ENCODE measurements at places on chromosomes 11 and 22.
A peak's percentile ranks its signal among the peaks of the same experiment; 100 is the strongest.

DNA sequence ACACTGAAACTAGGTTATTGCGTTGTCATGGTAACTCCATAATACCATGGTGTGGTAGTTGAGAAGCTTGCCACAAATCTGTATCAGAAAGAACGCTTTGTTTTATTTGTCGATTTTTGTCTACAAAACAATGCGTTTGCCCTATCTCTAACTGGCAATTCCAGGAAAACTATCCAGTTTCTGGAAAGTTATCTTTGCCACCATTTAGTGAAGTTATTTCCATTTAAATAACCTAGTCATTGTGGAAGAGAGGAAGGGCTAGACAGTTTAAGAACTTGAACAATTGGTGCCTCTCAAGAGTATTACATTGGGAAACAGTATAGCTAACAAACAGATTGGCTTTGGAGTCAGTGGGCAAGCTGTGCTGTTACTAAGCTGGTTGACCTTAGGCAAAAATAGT, 7.9 kb downstream of the HSD17B12 start:
- no peak for DNase-seq

- DNase-seq, result no peak
Measured at GRCh38 chr11:113956986-113957385, 17.9 kb upstream of the HTR3A start.

DNA sequence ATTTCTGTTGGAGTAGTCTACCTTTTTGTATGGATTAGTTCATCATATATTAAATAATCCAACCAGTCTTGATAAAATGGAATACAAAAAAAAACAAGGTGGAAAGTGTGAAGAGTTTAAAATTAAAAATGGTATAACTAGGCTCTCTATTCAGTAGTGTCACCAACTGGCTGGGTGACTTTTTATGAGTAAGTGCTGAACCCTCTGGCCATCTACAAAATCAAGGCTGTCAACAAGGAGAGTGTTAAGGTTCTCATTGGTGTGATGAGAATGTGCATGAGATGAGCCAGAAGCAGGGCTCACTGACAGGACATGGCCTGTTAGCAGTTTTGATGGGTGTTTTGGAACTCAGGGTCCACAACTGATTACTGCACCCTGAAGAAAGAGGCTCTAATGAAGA, 343.2 kb downstream of the AASDHPPT start:
- no peak for DNase-seq

DNA sequence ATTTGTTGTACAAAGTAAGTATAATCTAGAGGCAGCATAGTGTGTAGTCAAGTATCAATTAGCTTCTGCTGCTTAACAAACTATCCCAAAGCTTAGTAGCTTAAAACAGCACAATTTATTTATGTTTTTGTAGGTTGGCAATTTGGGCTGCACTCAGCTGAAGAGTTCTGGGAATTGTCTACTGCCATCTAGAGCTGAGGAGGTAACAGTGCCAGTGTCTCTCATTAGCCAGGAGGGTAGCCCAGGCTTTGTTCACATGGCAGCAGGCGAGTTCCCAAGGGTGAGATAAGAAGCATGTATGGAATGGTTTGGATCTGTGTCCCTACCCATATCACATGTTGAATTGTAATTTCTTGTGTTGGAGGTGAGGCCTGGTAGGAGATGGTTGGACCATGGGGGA, 45.8 kb upstream of the SLN start:
- DNase-seq, result no peak

DNA sequence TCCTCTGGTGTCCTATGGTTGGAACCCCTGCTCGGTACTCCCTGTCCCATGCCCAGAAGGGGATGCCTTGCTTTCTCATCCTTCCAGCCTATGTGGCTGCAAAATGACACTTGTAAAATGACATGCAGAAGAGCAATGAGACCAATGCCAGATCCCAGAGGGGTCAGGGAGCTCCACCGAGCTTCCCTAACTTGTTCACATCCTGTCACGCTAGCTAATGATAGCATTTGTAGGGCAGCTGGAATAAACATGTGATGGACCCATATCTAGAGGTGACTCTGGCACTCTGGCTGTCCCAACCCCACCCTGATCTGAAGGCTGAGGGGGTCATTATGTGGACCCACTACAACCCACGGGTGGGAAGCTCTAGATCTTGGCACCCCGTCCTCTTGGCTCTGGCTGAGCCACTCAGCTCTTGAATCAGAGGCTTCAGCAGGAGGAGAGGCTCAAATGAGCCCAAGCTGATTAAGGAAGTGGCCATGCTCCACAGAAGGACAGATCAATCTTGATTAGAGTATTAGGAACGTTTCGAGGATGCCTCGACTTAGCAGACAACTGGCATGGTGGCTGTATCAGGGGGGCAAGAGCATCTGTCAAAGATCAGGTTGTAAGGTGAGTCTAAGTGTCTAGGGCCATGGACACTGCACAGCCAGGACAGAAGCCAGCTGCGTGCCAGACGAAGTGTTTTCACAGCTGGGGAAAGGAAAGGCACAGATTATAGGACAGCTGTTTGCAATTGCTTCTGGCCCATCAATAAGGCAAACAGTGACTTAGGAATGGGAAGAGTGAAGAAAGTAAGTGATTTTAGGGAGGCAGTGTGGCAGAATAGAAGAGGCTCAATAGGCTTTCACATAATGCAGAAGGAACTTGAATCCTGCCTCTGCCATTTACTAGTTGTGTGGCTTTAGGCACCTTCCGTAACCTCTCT, 182.8 kb downstream of the KIRREL3 start:
- no peak for DNase-seq

- no peak for DNase-seq
Measured at GRCh38 chr11:105328061-105328460, 188.5 kb upstream of the CARD18 start.

GRCh38 chr11:57322256-57323166, 2.2 kb downstream of the TNKS1BP1 start:
- DNase-seq, result no peak

DNA sequence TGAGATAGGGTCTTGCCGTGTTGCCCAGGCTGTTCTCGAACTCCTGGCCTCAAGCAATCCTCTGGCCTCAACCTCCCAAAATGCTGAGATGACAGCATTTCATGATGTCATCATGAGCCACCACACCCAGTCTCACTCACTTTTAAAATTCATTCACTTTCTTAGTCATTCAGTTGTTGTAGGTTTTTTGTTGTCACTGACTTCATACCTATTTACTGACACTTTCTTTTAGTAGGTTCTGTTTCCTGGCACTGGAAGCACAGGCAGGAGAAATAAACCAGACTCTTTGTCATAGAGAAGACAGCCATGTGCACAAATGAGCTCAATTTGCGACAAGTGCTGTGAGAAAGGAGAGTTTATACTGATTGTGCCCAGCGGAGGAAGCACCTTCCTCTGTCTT, 10.5 kb downstream of the ART5 start:
- no peak for DNase-seq

DNA sequence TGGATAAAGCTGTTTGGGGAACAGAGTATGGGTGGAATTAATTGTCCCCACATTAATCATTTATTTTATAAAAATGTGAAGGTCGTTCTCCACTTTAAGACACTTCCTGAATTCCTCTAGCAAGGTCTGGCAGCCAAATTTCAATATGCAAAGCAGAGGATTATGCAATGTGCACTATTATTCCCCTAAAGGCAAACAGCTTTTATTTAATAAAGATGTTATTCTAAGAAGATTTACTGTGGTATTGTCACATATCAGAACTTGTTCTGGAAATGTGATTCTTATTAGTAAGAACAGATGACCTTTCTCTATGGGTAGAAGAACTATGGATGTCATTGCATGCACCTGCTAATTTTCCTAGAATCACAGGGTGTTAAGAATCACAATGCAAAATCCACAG, 1128.8 kb upstream of the CCDC90B start:
- DNase-seq, result no peak

- DNase-seq, result no peak
Measured at GRCh38 chr22:48577014-48577690, 1250.5 kb downstream of the BRD1 start.

- no peak for DNase-seq
Measured at GRCh38 chr11:60310407-60310998, 16.6 kb upstream of the MS4A6E start.

- DNase-seq, result no peak
Measured at GRCh38 chr22:31537019-31537535, 40.7 kb downstream of the SFI1 start.

DNA sequence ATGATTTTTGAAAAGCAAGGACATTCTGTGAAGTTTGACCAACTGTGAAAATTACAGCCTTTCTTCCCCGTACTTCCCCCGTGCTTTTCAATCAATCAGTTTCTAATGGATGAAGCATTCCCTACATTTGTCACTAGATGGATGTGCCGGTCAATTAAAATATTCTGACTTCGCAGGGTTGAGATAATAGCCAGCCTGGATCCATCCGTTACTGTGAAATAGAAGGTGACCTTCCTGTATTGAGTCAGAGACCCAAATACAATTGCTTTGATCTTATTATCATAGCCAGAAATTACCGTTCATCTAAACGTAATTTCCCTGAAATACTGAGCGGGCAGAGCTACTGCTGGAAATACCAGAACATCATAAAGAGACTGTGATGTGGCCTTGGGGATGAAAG, 21.1 kb upstream of the PARVB start:
- no peak for DNase-seq

- no peak for DNase-seq
Measured at GRCh38 chr22:46437671-46438440, 99.6 kb downstream of the CELSR1 start.

- no peak for DNase-seq
Measured at GRCh38 chr22:45629469-45630089, 42.1 kb upstream of the ATXN10 start.

- DNase-seq, result no peak
Measured at GRCh38 chr11:27697679-27698275, 2.5 kb downstream of the BDNF start.

- DNase-seq, result no peak
Measured at GRCh38 chr11:83162377-83162776, 5.4 kb downstream of the PCF11 start.

DNA sequence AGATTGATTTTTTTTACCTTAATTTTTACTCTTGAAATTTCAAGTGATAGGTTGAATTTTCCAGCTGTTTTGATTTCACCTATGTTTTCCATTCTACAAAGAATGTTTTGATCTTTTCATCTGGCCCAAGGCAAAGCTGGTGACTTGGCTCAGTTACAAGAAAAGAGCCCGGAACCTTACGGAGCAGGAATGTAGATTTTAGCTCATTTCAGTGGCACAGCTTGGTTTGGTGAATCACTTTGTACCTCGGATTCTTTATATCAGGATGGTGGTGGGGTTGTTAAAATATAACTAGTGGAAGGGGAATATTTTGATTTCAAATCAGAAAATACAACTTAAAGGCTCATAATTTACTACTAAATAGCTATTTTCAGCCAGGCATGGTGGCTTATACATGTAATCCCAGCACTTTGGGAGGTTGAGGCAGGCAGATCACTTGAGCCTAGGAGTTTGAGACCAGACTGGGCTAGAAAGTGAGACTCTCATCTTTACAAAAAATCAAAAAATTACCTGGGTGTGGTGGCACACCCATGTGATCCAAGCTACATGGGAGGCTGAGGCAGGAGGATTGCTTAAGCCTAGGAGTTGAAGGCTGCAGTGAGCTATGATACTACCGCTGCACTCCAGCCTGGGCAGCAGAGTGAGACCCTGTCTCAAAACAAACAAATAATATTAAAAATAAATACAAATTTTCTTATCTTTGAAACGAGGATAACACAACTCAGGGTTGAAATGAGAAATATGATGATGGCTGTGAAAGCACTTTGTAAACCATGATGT, 9.4 kb upstream of the GRIK4 start:
- DNase-seq, result no peak

- DNase-seq, result no peak
Measured at GRCh38 chr11:65426839-65427690, 4.5 kb downstream of the NEAT1 start.

DNA sequence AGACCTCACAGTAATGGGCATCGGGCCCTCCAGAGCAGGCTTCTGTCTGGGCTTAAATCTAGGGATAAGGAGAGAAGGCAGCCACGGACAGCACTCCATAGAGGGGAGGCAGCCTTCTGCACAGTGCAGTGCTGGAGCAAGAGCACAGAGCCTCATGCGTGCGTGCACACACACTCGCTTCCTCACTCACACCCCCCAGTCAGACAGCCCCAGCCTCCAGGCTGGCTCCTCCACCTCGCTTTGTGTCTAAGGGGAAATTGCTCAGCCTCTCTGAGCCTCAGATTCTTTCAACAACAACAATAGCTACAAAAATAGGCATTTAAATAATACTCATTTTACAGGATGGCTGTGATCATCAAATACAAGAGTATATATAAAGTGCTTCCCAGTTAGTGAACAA, 26.7 kb upstream of the ETS1 start:
- no peak for DNase-seq

DNA sequence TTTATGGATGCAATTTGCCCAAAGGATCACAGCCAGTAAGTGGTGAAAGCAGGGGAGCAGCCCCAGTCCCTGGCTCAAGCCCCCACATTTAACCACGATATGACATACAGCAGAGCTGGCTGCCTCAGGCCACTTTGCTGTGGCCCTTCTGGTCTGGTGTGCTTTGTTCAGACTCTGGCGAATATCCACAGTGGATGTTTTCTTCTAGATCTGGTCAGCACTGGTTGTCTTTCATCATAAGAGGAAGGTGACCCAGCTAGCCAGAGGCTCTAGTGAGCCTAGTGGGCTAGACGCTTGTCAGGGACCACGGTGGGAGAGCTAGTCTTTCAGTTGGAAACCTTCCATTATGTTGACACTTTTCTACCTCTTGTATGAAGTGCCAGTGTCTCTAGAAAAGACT, 42.5 kb downstream of the DGCR2 start:
- DNase-seq, result no peak

- peak; percentile 20 for DNase-seq
Measured at GRCh38 chr11:121418625-121419114, 33.4 kb upstream of the SORL1 start.

All from activated CD4-positive, alpha-beta T cell treated with anti-CD3 and anti-CD28 coated beads, Interleukin-2, amount 50 U/mL, for 24 hours (primary cell).